Stimulated activated naive CD4-positive, alpha-beta T cell (primary cell): ENCODE measurements at places on chromosomes 13 and 19.
A peak's percentile ranks its signal among the peaks of the same experiment; 100 is the strongest.

DNA sequence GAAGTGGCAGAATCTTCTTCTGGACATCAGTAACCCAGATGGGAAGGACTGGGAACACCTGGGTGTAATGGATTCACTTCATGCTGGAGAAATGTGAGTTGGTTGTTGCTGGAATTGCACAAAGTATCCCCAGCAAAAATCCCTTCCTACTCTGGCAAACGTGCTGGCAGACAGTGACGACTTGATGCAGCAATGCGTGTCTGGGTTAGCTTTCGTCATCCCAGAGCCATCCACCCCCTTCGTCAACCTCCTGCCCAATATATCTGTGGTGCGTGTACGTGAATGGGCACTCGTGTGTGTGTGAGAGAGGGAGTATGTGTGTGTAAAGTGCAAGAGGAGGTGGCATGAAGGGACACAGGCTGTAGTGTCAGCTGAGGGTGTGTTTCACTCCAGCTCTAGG, 70.9 kb downstream of the TM9SF2 start:
- DNase-seq: no peak

GRCh38 chr19:7561325-7561724, 25.8 kb downstream of the PNPLA6 start:
- DNase-seq: no peak

DNA sequence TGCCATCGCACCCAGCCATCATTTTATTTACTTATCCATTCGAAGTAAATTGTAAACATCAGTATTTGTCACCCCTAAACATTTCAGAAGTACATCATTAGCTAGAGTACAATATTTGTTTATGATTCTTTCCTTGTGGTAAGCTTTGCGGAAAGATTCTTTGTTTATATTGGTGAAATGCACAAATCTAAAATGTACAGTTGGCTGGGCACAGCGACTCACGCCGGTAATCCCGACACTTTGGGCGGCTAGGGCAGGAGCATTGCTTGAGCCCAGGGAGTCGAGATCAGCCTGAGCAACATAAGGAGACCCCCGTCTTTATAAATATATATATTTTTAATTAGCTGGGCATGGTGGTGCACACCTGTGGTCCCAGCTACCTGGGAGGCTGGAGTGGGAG, 10.1 kb downstream of the LGALS7B start:
- DNase-seq: no peak

DNA sequence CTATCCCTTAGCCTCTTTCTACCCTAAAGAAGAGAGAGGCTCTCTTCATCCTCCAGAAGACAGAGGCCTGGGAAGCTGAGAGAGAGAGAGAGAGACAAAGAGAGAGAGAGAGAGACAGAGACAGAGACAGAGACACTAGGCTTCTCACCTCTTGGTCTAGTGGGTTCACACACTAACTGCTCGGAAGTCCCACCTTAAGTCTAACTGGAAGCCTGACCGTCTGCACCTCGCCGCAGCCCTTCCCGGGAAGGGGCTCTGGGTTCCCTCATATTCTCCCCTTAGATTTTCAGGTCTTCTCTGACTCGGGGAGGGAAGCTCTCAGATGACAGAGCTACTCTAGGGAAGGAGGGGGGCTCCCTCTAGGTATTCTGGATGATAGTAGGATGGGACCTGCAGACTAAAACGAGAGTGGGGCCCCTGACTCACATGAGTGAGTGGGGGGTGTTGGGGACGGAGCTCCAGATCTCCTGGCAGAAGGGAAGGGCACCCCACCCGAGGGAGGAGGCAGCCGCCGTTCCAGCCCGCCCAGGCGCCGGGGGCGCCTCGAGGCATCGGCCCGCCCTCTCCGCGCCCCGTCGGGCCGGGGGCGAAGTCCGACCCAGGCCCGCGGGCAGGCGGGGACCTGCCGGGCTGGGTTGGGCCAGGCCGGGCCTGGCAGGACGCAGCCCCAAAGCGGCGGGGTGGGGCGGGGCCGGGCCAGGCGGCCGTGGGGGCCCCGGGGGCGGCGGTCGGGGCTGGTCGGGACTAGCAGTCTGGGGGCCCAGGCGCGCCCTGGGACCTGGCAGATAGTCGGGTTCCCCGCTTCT, 2.0 kb upstream of the JUNB start:
- peak; percentile 49 for DNase-seq

GRCh38 chr19:41758846-41759245, 3.5 kb downstream of the CEACAM6 start:
- DNase-seq: no peak

GRCh38 chr19:18017275-18018083, 9.5 kb downstream of the ARRDC2 start:
- DNase-seq: no peak

GRCh38 chr13:113258321-113259054, 38.6 kb upstream of the LAMP1 start:
- no peak for DNase-seq

GRCh38 chr19:18778076-18778389, 13.1 kb downstream of the COMP start:
- no peak for DNase-seq

GRCh38 chr19:18223860-18224524, 2.2 kb downstream of the PDE4C start:
- no peak for DNase-seq

- DNase-seq: no peak
These were observed 3.4 kb downstream of the FGF22 start for GRCh38 chr19:642767-643727.

- DNase-seq: no peak
These were observed 65.0 kb downstream of the RASA3 start for GRCh38 chr13:114067381-114067885.

DNA sequence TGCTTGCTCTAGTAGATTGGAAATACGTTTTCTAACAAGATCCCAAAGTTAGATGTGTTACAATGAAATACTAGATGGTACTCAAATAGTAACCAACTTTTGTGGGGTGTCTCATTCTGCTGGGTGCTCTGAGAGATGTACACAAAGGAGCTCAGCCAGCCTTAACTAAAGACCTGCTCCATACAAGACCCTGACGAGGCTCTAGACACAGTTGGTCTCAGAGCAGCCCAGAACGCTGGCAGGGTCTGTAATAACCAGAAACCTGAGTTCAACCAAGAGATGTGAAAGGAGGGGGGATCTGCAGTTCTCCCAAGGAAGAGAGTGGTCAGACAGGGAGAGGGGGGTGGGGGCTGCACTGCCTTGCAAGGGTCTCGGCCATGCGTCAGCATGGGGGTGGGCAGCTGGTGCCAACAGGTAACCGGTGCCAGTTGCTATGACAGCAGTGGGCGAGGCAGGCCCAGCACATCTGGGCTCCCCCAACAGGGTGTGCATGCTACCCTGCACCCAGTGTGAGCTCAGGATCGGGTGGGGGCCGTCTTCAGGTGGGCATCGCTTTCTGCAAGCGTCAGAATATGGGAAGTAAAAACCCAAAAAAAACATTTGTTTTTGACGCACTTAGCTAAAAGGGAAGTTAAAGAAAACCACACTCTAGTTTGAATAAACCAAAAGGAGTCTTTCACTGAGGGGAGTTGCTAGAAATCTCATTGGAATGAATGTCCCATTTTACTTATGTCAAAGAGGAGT, 68.0 kb upstream of the GPR183 start:
- peak; percentile 51 for DNase-seq

- no peak for DNase-seq
These were observed 23.1 kb downstream of the ARID3A start for GRCh38 chr19:948842-949496.

DNA sequence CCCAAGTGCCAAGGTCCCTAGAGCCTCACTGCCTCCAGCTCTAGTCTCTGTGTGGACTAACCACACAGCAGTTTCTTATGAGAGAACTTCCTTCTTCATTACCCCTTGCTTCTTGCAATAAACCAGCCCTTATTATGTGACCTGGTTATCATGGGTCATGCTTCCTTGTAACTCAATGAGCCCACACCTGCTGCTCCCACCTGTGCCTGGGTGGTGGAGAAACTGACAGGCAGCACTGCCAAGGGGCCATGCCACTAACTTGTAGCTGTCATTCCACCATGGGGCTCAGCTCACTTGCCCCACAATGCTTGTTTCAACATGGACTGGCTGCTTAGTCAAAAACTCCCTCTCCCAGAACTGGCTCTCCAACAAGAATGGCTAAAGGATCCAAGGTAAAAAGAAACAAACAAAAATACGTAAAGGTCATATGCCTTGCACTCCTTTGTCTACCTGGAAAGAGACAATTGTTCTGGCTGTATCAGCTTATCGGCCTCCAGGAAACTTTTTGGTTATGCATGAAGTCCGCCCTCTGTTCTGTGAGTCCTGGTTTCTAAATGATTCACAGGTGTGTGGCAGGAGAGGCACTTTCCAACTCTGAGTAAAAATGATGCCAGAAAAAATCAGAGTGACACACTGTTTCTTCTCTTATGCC, 446.4 kb downstream of the COG6 start:
- no peak for DNase-seq

DNA sequence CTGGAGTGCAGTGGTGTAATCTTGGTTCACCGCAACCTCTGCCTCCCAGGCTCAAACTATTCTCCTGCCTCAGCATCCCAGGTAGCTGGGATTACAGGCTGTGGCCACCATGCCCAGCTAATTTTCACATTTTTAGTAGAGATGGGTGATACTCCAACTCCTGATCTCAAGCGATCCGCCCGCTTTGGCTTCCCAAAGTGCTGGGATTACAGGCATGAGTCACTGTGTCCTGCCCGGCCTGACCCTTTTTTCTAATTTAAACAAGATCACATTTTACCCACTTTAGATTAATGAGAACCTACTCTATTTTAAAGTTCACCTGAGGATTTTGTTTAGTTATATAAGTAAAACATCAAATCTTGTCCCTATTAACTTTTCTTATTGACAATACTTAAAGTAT, 91.8 kb upstream of the POSTN start:
- DNase-seq: no peak

DNA sequence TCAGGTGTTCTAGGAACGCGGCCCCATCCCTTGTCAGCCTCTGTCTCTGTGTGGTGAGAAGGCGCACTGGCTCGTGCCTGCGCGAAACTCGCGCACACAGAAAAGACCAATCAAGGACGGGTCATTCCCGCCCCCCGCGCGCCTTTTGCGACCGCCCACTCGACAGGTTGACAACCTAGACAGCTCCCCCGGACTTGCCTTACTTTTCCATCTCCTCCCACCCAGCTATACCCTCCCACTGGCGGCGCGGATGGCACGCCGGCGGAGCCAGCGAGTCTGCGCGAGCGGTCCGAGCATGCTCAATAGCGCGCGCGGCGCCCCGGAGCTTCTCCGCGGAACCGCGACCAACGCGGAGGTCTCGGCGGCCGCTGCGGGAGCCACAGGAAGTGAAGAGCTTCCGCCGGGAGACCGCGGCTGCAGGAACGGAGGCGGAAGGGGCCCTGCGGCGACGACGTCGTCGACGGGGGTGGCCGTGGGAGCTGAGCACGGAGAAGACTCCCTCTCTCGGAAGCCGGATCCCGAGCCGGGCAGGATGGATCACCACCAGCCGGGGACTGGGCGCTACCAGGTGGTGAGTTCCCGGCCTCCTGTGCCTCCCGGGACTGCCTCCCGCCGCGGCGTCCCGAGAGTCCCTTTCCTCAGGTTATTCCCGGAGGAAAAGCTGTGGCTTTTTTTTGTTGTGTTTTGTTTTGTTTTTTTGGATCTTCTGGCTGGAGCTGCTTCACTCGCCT, at the start of gene NDFIP2:
NDFIP2 (plus strand) TSS at position 202 of the 731 bp plus-strand sequence; CDS start at position 251, 49 bp downstream.
- DNase-seq: peak; percentile 70

DNA sequence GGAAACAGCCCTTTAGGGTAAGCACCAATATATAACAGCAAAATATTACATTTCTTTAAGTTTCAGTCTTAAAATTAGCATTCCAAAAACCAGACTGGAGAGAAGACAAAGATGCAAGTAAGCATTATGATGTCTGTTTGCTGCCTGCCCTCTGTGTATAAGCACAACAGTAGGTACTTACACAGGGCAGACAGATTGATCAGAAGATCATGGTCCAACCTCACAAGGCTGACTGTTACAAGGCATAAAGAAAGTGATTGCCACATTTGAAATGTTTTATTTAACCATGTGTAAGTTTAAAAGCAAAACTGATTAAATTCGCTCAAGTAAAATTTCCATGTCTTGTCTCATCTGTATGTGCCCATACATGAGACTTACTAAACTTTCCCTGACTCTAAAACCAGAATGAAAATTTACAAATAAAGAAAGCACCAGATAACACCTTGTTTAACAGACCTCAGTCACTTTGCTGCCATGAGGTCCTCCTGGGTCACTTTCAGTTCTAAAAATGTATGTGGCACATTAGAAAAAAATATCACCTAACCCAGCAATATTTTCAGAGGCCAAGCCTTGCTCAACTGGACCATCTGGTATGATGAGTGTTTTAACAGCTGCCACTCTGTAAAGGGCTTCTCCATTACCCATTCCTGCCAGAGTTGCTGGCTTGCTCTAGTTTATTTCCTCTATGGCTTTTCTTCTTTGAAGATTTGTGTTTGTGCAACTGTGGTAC, 297.0 kb downstream of the RBM26 start:
- no peak for DNase-seq

- DNase-seq: no peak
These were observed 1210.1 kb upstream of the SPRY2 start for GRCh38 chr13:81551036-81551435.

GRCh38 chr13:71869274-71869673, 2.3 kb upstream of the DACH1 start:
- DNase-seq: no peak

- DNase-seq: no peak
These were observed 33.4 kb downstream of the STARD13 start for GRCh38 chr13:33252135-33252534.

GRCh38 chr13:97107815-97108529, 113.7 kb upstream of the OXGR1 start:
- no peak for DNase-seq

- DNase-seq: no peak
These were observed 505 bp downstream of the ZSWIM4 start for GRCh38 chr19:13795595-13796300.

DNA sequence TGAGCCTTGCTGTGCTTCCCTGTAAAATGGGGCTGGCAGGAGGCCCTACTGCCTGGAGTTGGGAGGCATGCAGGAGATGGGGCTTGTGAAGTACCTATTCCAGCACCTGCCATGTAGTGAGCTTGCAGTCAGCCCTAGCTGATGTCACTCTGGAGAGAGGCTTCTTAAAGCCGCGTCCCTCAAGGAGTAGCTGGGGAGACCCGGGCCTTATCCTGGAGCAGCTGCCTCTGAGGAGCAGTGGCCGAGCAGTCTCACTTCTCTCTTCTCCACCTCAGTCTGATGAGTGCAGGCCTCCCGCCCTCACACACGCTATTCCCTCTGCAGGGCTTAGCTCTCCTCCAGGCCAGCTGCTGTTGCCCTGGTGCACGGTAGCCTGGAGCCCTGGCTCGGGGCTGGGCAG, 18.0 kb downstream of the CLASRP start:
- DNase-seq: no peak
